ENCODE measurements at places on chromosomes 13 and 19. TPM values are rescaled to one million over a fixed set of nuclear protein-coding genes. Genes with fewer than 3 reads are reported as not detected.

LRRC63 gene
- total RNA-seq: 0.06 TPM

ZNF71 gene
- total RNA-seq: 24.4 TPM

KASH5 gene
- total RNA-seq: not detected

PTPRS gene
- total RNA-seq: 39.6 TPM

ZMYM2 gene
- 29.8 TPM for total RNA-seq

ZNF793 gene
- 1.1 TPM for total RNA-seq

USP12 gene
- total RNA-seq: 30.9 TPM

BCKDHA gene
- 27.0 TPM for total RNA-seq

C19orf73 gene
- total RNA-seq: 3.3 TPM

ZNF471 gene
- 2.2 TPM for total RNA-seq

LRRC4B gene
- total RNA-seq: not detected

ZNF829 gene
- total RNA-seq: 1.9 TPM

SUGP2 gene
- 38.9 TPM for total RNA-seq

CD79A gene
- total RNA-seq: not detected

SLC5A5 gene
- total RNA-seq: not detected

FOXO1 gene
- total RNA-seq: 33.7 TPM

TEKTIP1 gene
- not detected for total RNA-seq

PTH2 gene
- not detected for total RNA-seq

ZNF90 gene
- total RNA-seq: 0.87 TPM

HIF3A gene
- 7.5 TPM for total RNA-seq

GSX1 gene
- not detected for total RNA-seq

ALKBH7 gene
- 50.4 TPM for total RNA-seq

FCAR gene
- total RNA-seq: not detected
